ENCODE measurements at places on chromosomes 4 and X. TPM values are rescaled to one million over a fixed set of nuclear protein-coding genes. Genes with fewer than 3 reads are reported as not detected.
A peak's percentile ranks its signal among the peaks of the same experiment; 100 is the strongest.

COL4A6 gene
- total RNA-seq, result 0.15 TPM

FGB gene
- 0.38 TPM for total RNA-seq

MTMR8 gene
- total RNA-seq, result 3.0 TPM

CXorf49 gene
- 2.0 TPM for total RNA-seq

HEPH gene
- not detected for total RNA-seq

PSAPL1 gene
- not detected for total RNA-seq

DNA sequence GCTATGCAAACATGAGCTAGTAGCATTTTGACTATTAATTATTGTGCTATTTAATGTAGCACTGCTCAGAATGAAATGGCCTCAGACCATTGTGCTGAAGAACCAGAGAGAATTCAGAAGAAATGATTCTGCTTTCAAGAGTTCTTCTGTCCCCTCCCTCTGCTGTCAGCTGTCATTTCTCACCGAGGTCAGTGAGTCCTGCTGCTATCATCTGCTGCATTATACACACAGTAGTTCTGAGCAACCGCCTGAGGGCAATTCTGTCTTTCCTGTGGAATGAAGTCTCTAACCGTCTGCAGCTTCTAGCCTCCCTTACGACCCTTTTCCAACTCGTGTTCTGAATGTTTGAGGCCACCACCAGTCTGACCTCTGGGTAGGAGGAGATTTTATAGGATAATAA lies 249.4 kb downstream of the HNRNPD start:
- DNase-seq, result no peak
- H3K27me3 ChIP-seq, result no peaks in the 10 kb centered on the region
- no peak overlapping the region for H3K4me3 ChIP-seq
- no peaks in the 10 kb centered on the region for H3K4me1 ChIP-seq
- H3K36me3 ChIP-seq, result no peaks in the 10 kb centered on the region

DNA sequence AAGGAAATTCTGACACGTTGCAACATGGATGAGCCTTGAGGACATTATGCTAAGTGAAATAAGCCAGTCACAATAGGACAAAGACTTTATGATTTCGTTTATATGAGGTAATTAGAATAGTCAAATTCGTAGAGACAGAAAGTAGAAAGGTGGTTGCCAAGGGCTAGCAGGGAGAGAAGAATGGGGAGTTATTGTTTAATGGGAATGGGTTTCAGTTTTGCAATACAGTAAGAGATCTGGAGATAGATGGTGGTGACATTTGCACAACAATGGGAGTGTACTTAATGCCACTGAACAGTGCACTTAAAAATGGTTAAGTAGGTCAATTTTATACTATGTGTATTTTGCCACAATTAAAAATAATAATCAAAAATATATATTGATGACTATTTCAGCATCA lies 43.4 kb upstream of the TMEM154 start:
- no peaks in the 10 kb centered on the region for H3K4me1 ChIP-seq
- no peaks in the 10 kb centered on the region for H3K27me3 ChIP-seq
- H3K36me3 ChIP-seq, result no peaks in the 10 kb centered on the region
- H3K4me3 ChIP-seq, result no peak overlapping the region
- no peak overlapping the region for H3K27ac ChIP-seq

DNA sequence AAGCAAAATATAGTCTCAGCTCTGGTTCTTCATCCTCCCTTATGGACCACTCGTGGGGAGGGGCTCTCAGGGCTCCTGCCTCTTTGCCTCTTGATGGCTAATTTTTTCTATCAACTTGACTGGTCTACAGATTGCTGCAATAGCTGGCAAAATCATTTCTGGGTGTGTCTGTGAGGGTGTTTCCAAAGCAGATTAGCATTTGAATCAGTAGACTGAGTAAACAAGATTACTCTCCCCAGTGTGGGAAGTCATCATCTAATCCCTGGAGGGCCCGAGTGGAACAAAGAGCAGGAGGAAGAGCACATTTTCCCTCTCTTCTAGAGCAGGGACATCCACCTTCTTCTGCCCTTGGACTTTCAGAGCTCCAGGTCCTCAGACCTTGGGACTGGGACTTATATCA lies 153.5 kb downstream of the STK32B start:
- H3K27me3 ChIP-seq, result no peaks in the 10 kb centered on the region
- no peaks in the 10 kb centered on the region for H3K36me3 ChIP-seq
- no peak for DNase-seq

DNA sequence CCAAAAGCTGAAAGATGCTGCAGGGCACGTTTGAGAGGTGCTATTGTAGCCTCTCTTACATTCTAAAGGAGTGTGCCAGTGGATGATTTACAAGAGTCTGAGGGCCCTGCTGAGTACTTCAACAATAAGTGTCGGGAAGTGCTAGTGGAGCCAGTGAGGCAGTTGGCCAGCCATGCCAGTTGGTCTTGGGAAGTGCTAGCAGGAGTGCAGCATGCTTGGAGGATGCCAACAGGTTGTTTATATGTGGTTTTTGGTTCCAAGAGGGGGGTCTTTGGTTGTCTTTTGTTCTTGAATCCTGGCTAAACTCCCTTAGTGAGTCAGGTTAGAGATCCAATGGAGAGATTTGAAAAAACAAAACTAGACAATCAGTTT lies 335.3 kb downstream of the PABPC4L start:
- H3K4me3 ChIP-seq, result no peak overlapping the region
- H3K4me1 ChIP-seq, result no peaks in the 10 kb centered on the region
- no peaks in the 10 kb centered on the region for H3K36me3 ChIP-seq
- no peaks in the 10 kb centered on the region for H3K27me3 ChIP-seq

- no peak overlapping the region for H3K4me3 ChIP-seq
- no peaks in the 10 kb centered on the region for H3K4me1 ChIP-seq
- H3K27ac ChIP-seq, result no peak overlapping the region
- H3K27me3 ChIP-seq, result no peaks in the 10 kb centered on the region
- H3K36me3 ChIP-seq, result no peaks in the 10 kb centered on the region
Observed at GRCh38 chrX:82695066-82695465, 813.0 kb upstream of the POU3F4 start.

DNA sequence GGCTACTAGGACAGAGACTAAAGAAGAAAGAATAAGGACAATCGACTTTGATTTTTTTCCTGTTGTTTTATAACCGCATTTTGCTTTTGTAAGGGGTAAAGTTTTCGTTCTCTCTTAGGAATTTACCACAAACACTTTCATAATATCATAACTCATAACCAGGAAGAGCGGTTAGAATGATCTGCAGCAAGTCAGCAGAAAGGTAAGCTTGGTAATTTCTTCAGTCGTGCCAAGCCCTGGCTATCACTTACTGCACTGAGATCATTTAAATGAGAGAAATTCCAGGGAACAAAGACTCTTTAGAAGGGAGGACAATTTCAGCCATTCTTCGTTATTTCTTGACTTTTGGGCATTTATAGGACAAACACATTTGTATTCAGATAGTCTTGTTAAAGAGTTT lies 258.1 kb downstream of the UNC5C start:
- H3K27ac ChIP-seq, result no peak overlapping the region
- no peak overlapping the region for H3K4me3 ChIP-seq
- H3K36me3 ChIP-seq, result no peaks in the 10 kb centered on the region
- peaks cover 7% of the 10 kb centered on the region for H3K4me1 ChIP-seq

GRCh38 chrX:118126286-118126685 lies 9.7 kb upstream of the KLHL13 start:
- H3K27me3 ChIP-seq, result no peaks in the 10 kb centered on the region
- no peak overlapping the region for H3K4me3 ChIP-seq
- no peak overlapping the region for H3K27ac ChIP-seq
- no peaks in the 10 kb centered on the region for H3K4me1 ChIP-seq

DNA sequence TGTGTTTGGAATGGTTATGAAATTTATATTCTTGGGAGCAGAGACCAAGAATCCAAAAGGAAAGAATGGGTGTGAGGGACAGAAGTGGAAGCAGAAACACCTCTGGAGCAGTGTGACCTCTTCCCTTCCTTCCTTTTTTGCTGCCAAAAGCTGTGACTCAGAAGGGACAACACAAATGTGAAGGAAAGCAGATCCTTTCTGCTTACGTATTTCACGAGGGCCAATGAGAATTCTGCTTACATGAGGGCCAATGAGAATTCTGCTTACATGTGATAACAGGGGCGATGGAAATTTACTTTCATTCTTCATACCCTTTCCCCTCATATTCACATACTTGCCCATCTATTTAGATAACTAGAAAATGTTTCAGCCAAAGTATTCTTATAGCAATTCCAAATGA lies 404.6 kb downstream of the PRDM5 start:
- no peaks in the 10 kb centered on the region for H3K27me3 ChIP-seq
- H3K4me3 ChIP-seq, result no peak overlapping the region
- no peaks in the 10 kb centered on the region for H3K36me3 ChIP-seq
- H3K27ac ChIP-seq, result no peak overlapping the region
- peaks cover 11% of the 10 kb centered on the region for H3K4me1 ChIP-seq
- no peak for DNase-seq

- H3K4me3 ChIP-seq, result no peak overlapping the region
- H3K36me3 ChIP-seq, result peaks cover 4% of the 10 kb centered on the region
- peaks cover 16% of the 10 kb centered on the region for H3K4me1 ChIP-seq
- no peak overlapping the region for H3K27ac ChIP-seq
Observed at GRCh38 chr4:74284053-74284452, 24.2 kb upstream of the EPGN start.

DNA sequence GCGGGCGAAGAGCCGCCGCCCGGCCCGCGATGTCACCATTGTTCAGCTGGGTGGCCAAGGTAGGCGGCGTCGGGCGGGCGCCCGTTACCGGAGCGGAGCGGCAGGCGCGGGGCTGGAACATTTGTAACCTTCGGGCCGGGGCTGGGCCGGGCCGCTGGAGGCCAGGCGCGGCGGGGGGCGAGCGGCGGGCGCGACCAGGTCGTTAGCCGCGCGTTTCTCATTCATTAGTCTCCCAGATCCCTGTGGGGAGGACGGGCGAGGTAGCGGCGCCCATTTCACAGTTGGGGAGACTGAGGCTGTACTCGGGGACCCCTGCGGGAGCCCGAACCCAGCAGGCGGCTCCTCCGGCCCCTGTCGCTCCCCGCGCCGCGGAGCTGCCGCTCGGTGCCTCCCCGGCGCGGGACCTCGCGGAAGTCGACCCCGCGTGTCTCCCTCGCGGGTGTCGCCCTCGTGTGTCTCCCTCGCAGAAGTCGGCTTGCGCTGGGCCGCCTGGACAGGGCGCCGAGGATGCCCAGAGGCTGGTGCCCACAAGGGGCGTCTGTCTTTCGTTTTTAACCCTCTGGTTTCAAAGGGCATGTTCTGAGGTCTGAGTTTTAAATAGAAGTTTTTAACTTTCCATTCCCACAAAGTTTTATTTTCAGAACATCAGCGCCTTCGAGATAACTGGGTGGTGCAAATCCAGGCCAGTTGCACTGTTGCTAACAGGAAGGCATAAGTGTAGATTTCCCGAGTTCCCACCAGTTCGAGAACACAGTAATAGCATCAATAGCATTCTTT lies 17.5 kb downstream of the PTTG2 start:
- H3K27me3 ChIP-seq, result no peaks in the 10 kb centered on the region
- DNase-seq, result peak; percentile 59
- H3K36me3 ChIP-seq, result peaks cover 6% of the 10 kb centered on the region
- peaks cover 25% of the 10 kb centered on the region for H3K4me1 ChIP-seq
- H3K4me3 ChIP-seq, result peak overlapping the region; percentile 67

DNA sequence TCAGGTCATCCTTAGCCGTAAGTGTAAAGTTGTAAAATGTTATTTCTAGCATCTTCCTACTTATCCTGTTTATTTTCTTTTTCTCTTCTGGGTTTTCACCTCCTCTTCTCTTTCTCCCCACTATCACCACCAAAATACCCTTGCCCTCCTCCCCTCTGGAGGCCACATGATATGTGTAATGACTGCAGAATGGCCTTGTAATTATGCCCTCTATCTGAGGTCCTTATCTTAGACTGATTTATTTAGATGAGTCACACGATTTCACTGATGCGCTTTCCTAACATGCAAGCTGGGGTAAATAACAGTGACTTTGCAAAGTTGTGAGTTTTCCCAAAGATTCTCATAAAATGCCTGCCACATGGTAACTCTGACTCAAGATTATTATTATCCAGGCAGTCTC lies 231.8 kb upstream of the GPRIN3 start:
- H3K36me3 ChIP-seq, result no peaks in the 10 kb centered on the region
- DNase-seq, result no peak
- no peaks in the 10 kb centered on the region for H3K27me3 ChIP-seq
- no peak overlapping the region for H3K27ac ChIP-seq
- H3K4me3 ChIP-seq, result no peak overlapping the region

- no peaks in the 10 kb centered on the region for H3K27me3 ChIP-seq
- no peaks in the 10 kb centered on the region for H3K36me3 ChIP-seq
- H3K4me3 ChIP-seq, result no peak overlapping the region
- H3K4me1 ChIP-seq, result no peaks in the 10 kb centered on the region
- no peak for DNase-seq
Observed at GRCh38 chr4:68499021-68499420, 51.8 kb downstream of the TMPRSS11E start.

DNA sequence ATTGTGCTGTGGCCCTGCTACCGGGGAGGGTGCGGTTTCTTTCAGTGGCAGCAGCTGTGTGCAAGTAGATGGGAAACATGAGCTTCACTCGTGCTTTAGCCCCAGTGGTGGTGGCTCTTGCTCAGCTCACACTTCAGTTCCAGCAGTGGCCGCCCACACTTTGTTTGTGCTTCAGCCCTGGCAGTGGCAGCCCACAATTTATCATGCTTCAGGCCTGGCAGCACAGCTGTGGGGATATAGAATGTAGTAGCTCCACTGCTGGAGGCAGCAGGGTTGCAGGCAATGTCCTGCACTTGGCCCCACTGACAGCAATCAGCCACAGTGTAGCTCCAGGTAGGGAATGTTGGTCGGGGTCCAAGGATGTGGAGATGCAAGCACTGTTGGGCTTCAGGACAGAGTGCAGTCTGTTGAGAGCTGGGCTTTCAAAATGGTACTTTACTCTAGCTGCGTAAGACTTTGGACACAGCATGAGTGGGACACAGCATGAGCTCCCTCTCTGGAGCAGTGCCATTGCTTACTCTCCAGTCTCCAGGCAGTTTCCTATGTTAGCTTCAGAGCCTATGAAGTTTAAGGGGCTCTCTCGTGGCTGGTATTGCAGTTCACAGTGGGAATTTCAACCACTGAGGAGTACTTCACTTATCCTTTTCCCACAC lies 413.1 kb downstream of the PDGFC start:
- no peak overlapping the region for H3K27ac ChIP-seq
- no peak for DNase-seq
- H3K4me3 ChIP-seq, result no peak overlapping the region
- H3K36me3 ChIP-seq, result no peaks in the 10 kb centered on the region

All from Calu3 (cell line).